ENCODE measurements at places on chromosomes 4 and X.

GRCh38 chr4:9146967-9147366, 23.2 kb upstream of the FAM90A26 start:
- DNase-seq = no peak

DNA sequence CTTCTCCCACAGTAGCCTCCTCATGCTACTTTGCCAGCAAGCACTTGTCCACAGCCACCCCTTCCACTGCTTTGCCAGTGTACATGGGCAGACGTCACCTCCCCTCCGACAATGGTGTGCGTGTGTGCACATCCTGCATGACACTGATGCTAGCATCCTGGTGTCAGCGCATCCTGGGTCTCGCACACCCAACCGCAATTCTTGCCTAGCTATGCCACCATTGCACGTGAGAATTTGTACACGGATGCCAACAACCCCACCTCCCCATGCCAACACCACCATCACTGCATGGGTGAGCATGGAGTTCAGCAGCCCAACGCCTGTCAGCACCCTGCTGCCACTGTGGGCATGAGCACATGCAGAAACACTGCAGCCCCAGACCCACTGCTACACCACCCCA, 550.0 kb downstream of the STPG2 start:
- no peak for DNase-seq

DNA sequence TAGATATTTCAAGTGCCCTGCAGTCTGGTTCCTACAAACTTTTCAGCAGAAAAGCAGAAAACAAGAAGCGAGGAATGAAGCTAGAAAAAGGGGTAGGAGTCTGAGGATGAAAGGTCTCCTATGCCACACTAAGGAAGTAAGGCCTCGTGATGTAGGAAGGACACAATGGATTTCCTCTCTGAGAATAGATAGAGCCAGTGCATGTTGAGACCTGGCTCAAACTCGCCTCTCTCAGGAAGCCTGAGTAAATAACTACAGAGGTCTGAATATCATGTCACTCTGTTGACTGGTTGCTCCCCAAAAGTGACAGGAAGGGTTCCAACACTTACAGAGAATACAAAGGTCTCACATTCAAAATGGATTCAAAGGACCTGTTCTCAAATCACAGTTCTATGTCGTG, 93.3 kb downstream of the GRIA3 start:
- no peak for DNase-seq

GRCh38 chrX:145532176-145532780, 285.0 kb downstream of the SPANXN1 start:
- no peak for DNase-seq

GRCh38 chrX:153723351-153724251, 586 bp downstream of the BCAP31 start:
- peak; percentile 67 for DNase-seq

DNA sequence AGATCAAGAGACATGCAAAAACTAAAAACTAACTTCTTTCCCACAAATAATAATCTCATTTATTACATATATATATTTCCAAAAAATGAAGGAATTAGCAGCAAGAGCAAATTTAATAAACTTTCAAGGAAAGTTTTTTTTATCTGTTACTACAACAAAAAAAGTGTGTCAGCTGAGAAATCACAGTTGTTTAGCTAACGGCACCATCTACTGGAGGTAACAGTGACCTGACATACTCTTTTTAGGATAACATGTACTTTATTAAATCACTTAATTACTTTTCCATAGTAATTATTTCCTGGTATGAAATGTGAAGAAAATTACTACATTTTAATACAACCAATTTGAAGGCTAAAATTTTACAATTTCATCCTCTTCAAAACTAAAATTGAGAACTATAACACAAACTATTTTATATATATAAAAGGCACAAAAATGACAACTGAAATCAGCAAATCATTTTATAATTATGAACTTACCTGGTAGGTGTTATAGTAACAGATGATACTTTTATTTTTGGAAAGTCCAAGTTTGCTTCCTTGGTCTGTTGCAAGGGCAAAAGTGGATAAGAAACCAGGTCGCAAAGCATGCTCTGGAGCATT, 9.1 kb downstream of the LAMTOR3 start:
- DNase-seq = peak; percentile 52

DNA sequence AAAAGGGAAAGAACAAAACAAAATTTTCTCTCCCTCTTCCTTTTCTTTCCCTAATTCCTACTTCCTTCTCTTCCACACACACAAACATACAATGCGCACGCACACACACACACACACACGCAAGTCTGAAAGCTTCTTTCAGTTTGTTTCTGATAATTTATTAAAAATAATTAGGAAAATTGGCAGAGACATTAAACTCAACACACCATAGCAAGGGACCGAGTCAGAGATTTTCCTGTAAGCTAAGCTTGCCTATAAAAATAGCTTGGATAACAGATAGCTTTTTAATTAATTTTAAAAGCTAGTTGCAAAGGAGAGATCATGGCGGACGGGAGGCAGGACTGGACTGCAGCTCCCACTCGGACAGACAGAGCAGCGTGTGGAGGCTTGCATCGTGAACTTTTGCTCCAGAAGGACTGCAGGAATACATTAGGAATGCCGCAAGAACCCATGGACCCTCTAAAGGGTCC, 92.6 kb upstream of the MAPK10 start:
- no peak for DNase-seq

DNA sequence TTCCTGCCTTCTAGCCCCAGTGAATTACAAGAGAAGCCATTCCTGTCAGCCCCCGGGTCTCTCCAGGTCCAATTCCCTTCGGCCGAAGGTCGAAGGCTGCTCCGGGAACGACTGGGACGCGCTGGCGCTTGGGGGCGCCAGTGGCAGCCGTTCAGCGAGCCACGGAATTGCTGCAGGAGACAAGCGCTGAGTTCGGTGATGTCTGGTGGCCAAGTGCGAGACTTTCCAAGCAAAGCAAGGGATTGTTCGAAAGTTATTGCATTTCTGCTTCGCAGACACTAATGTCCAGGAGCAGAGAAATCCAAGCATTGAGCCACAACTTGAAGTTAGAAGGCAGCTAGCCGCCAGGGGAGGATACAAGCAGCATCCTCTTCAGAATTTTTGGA, 1.1 kb upstream of the DKK2 start:
- DNase-seq = no peak

DNA sequence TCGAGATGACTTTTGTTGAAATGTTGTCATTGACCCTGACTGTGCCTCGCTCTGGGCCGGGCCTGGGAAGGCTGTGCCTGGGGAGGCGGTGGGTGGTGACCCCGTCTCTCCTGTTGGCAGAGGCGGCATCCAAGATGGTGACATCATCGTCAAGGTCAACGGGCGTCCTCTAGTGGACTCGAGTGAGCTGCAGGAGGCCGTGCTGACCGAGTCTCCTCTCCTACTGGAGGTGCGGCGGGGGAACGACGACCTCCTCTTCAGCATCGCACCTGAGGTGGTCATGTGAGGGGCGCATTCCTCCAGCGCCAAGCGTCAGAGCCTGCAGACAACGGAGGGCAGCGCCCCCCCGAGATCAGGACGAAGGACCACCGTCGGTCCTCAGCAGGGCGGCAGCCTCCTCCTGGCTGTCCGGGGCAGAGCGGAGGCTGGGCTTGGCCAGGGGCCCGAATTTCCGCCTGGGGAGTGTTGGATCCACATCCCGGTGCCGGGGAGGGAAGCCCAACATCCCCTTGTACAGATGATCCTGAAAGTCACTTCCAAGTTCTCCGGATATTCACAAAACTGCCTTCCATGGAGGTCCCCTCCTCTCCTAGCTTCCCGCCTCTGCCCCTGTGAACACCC, 36.4 kb downstream of the HTRA3 start:
- DNase-seq = no peak

GRCh38 chr4:86894455-86894854, 2.2 kb upstream of the C4orf36 start:
- DNase-seq = no peak

- peak; percentile 19 for DNase-seq
Measured at GRCh38 chrX:40863671-40864070, 128.3 kb upstream of the MED14 start.

- peak; percentile 70 for DNase-seq
Measured at GRCh38 chrX:132092439-132093065, 35.3 kb downstream of the FRMD7 start.

DNA sequence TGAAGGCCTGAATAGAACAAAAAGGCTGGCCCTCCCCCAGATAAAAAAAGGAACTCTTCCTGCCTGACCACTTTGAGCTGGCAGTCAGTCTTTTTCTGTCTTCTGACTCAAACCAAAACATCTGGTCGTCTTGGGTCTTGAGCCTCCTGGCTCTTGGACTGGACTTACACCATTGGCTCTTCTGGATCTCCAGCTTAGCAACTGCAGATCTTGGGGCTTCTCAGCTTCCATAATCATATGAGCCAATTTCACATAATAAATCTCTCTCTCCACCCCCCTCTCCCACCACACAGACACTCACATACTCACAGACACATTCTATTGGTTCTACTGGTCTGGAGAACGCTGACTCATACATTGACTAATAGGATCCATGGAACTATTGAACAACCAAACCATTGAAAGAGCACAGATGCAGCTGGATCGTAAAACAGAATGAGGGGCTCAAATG, 15.6 kb upstream of the CWH43 start:
- DNase-seq = no peak

DNA sequence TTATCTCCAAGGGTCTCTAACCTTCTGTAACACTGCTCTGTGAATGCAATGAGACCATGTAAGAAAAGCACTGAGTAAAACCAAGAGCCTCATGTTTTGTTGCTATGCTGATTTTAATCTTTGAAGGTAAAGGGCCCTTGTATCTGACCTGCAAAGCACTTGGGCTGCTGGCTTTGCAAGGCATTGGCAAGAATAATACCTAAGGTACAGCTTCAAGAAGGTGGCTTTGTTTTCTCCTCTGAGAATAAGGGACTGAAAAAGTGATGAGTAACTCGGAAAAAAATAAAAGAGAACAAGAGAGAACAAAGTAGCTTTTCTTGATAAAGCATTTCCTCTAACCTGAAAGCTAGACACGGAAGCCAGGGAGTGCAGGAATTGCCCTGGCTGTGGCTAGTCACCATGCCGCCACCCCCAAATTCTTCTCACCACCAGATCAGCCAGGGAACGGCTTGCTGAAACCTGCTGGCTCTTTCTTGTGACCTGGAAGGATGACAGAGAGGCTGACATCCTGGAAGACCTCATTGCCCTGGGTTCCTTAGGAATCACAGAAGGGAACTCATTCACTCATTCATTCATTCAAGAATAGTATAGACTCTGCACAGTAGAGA, 41.8 kb upstream of the HS3ST1 start:
- DNase-seq = peak; percentile 68

GRCh38 chr4:1022739-1023066, 11.3 kb downstream of the FGFRL1 start:
- DNase-seq = no peak

DNA sequence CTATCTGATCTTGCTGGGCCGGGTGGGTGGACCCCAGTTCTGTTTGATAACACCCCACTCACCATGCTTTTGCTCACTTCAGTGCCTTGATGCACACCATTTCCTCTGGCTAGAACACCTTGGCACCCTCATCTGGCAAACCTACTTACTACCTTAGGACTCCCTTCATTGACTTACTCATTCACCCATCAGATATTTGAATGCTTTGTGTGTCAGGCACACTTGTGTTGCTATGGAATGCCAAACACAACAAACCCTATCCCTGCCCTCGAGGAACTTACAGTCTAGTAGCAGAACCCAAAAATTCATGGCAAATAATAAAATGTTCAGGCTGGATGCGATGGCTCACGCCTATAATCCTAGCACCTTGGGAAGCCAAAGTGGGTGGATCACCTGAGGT, 13.9 kb downstream of the CCNG2 start:
- no peak for DNase-seq

DNA sequence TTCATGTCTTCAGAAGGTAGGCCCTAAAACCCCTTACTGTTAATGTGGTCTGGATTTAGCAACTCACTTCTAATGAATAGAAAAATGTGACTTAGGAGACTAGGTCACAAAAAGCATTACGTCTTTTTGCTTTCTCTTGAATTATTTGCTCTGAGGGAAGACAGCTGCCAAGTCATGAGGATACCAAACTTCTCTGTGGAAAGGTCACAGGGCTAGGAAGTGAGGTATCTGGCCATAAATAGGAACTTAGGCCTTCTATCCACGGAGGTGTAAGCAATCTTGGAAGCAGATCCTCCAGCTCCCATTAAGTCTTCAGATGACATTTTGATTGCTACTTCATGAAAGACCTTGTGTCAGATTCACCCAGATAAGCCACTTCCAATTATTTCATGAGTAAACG, 120.6 kb downstream of the JADE1 start:
- DNase-seq = no peak

DNA sequence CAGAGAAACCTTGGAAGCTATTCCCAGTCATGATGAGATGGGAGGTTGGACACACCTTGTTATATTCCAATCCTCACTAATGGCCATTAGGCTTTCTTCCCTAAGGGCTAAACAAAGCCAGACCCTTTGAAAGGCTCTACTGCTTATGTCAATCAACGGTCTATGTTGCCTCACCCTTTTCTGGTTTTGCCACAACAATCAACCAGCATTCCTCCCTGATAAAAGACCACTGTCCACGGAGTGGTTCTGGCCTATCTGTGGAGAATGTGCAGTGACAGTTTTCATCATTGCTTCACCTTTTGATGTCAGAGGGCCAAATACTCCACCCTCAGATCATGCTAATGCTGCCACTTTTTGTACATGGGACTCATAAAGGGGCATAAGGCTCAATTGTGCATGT, 913.4 kb downstream of the RPA4 start:
- no peak for DNase-seq

- DNase-seq = no peak
Measured at GRCh38 chr4:29541757-29542156, 1178.4 kb upstream of the PCDH7 start.

GRCh38 chr4:122458625-122459024, 2.1 kb upstream of the IL2 start:
- peak; percentile 52 for DNase-seq

DNA sequence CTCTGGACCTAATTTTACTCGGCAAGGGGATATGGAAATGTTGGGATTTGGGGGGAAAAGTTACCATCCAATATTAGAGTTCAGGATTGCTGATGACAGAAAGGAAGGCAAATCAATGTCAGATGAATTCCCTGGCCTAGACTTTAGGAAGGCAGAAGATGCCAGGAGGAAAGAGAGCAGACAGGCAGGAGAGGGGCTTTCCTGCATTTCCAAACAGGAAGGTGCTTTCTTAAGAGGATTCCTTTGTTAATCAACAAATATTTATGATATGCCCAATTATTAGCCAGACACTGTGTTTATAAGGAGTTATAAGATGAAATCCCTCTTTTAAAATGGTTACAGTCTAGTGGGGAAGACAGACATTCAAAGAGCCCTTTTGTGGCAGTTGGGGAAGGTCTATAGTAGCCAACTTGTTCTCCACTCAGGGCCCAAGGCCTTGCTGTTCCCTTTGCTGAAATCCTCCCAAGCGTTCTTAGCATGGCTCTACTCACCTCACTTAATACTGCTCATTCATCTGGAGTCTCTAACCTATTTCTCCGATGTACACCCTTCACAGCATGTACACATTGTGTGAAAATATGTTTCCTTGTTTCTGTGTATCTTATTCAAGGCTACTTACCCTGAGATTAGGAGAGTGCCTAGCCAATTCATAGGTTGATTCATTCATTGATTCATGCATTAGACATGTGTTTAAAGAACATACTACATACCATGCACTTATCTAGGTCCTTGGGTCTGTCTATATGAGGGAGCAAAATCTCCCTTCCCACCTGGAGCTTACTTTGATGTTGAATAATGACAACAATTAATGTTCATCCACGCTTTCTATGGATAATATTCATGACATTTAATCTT, 5.3 kb downstream of the IGFBP7 start:
- no peak for DNase-seq

- DNase-seq = no peak
Measured at GRCh38 chrX:40374486-40374885, 206.3 kb upstream of the ATP6AP2 start.

- DNase-seq = no peak
Measured at GRCh38 chr4:119540249-119540648, 88.4 kb downstream of the PDE5A start.
